Brain pericyte (primary cell): ENCODE measurements at places on chromosomes 5 and 9.

DNA sequence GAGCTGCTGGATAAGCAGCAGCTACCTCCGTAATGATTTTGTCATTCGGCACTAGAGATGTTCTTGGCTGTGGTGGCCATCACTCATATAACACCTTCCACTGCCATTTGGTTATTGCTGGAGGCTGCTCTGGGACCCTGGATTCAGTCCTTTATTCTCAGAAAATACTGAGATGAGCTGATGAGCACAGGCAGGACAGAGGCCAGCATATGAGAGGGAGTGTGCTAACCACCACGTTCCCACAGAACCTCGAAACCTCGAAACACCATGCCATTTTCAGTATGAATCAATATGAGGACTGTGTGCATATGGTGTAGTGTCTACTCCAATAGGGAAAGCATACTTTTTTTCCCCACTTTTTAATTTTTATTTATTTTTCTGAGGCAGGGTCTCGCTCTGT is 56.6 kb downstream of the ADAM19 start:
- DNase-seq, result no peak

- DNase-seq, result no peak
Measured at GRCh38 chr9:92350740-92351133, 25.0 kb downstream of the CENPP start.

GRCh38 chr9:111000202-111000601 is 38.1 kb downstream of the LPAR1 start:
- no peak for DNase-seq

DNA sequence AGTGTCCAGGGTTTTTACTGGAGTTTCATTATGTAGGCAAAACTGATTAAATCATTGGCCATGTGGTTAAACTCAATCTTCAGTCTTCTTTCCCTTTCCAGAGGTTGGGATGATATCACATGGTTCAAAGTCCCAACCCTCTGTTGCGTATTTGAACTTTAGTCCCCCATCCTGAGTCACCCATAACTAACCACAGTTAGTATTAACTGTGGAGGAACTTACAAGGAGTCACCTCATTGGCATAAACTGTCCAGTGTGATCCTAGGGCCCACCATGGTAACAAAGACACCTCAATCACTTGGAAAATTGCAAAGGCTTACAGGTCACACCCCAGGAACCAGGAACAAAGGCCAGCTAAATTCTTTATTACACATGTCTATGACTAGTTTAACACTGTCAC is 188.5 kb downstream of the COX7C start:
- no peak for DNase-seq

DNA sequence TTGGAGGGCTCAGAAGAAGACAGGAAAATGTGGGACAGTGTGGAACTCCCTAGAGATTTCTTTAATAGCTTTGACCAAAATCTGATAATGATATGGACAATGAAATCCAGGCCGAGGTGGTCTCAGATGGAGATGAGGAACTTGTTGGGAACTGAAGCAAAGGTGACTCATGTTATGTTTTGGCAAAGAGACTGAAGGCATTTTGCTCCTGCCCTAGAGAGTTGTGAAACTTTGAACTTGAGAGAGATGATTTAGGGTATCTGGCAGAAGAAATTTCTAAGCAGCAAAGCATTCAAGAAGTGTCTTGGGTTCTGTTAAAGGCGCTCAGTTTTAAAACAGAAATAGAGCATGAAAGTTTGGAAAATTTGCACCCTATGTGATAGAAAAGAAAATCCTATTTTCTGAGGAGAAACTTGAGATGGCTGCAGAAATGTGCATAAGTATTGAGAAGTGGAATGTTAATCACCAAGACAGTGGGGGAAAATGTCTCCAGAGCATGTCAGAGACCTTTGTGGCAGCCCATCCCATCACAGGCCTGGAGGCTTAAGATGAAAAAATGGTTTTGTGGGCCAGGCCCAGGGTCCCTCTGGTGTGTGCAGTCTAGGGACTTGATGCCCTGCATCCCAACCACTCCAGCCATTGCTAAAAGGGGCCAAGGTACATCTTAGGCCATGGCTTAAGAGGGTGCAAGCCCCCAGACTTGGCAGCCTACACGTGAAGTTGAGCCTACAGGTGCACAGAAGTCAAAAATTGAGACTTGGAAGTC is 463.7 kb upstream of the TLE4 start:
- DNase-seq, result no peak

DNA sequence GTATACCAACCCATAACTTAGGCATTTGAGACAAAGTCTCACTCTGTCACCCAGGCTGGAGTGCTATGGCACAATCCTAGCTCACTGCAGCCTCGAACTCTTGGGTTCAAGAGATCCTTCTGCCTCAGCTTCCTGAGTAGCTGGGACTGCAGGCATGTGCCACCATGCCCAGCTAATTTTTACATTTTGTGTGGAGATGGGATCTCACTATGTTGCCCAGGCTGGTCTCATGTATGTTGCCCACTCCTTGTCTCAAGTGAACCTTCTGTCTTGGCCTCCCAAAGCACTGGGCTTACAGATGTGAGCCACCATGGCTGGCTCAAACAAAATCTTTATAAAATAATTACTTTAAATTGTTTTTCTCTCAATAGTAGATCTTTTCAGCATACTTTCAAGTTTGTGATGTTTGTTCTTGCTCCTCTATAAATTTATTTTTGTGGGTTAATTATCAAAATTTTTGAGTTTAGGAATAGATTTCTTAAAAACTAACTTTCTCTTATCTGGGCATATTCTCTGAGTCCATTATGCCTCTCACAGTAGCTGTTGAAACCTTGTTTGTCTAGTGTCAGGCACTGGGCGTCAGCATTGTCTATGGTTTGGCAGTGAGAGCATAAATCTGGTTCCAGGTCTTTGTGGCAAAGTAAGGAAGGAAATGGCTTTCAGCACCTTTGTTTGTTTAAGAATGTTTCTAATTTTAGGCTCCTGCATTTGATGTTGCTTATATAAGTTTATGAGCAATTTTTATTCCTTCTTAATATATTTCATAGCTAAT is 38.7 kb downstream of the NLN start:
- no peak for DNase-seq

- no peak for DNase-seq
Measured at GRCh38 chr5:143501310-143502044, 98.0 kb upstream of the NR3C1 start.

GRCh38 chr5:71475788-71476384 is 20.4 kb downstream of the BDP1 start:
- no peak for DNase-seq

- no peak for DNase-seq
Measured at GRCh38 chr9:73536403-73536802, 384.7 kb downstream of the ANXA1 start.

DNA sequence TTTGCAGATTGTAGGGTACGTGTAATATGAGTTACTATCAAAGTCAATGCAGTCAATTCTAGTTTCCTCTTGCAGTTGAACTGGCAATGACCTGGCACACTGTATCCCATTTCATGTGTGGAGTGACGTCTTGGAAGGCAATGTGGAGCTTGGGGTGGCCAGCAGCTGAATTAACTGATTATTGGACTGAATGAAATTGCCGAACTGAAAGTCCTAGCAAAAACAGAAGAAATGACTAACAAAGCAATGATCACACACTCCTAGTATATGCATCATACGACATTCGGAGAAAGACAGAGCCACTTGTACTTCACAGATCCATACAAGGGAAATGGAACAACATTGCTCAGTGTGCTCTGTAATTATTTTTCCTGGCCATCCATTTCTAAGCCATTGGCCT is 259.1 kb upstream of the DAPK1 start:
- no peak for DNase-seq

DNA sequence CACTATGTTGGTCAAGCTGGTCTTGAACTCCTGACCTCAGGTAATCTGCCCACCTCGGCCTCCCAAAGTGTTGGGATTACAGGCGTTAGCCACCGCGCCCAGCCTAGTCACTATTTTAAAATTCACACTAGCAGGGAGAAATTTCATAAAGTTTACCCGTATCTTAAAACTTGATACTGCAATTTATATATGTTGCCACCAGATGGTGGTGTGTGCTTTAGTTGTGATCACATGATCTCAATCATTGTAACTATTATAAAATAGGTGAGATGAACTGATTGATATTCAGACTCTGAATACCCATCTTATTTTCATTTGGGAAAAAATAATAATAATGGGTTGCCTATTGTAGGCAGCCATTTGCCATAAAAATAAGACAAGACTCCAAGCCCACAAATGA is 1330.4 kb upstream of the WWC1 start:
- DNase-seq, result no peak

DNA sequence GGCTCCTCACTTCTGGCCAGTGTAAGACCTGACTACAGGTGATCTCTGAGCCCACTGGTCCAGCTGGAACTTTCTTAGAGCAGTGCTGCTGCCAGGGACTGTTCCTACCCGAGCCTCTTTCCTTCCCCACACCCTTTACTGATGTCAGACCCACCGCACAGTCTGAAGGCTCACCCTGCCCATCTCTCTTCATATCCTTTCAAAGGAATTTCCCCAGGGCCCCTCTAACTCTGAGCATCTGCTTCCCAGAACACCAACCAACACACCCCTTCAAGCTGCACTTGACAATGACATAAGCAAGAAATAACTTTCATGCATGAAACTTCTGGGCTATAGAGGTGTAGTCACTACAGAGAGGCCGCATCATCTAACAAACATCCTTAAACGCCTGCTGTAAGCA is 119.6 kb downstream of the GABBR2 start:
- DNase-seq, result no peak

DNA sequence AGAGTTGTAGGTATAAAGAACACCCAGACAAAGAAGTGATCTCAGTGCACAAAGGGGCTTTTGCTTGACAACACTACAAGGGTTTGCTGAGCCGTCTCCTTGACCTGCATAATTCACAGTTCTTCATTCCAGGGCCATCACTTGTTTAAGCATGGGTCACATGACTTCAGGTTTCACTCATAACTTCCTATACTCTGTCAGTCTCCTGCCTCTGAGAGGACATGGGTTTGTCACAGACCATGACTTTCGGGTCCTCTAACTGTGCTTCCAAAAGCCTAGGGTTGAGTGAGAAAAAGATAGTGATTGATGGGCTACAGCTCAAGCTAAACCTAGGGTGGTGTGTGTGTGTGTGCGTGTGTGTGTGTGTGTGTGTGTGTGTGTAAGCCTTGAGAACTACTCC is 166.4 kb downstream of the CDH6 start:
- no peak for DNase-seq

GRCh38 chr9:134325813-134326723 is at the start of gene RXRA:
Gene RXRA, plus strand, starts transcription at chr9:134326455. Its CDS starts 177 bp downstream, at chr9:134326632.
- no peak for DNase-seq

- no peak for DNase-seq
Measured at GRCh38 chr5:133299021-133299420, 247.2 kb downstream of the HSPA4 start.

DNA sequence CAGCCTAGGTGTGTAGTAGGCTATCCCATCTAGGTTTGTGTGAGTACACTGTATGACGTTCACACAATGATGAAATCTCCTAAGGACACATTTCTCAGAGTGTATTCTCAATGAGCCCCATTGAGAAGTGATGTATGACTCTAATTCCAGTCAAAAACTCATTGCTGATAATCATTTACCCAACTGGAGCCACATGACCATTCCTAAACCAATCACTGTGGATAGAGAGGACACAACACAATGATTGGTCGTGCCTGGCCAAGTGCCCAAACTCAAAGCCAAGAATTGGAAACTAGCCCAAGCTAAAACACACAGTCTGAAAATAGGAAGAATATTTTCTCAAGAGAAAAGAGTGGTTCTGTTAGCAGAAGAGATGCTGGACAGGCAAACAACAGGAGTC is 191.2 kb downstream of the ZNF462 start:
- no peak for DNase-seq

- DNase-seq, result no peak
Measured at GRCh38 chr9:89657765-89658164, 53.0 kb downstream of the GADD45G start.

DNA sequence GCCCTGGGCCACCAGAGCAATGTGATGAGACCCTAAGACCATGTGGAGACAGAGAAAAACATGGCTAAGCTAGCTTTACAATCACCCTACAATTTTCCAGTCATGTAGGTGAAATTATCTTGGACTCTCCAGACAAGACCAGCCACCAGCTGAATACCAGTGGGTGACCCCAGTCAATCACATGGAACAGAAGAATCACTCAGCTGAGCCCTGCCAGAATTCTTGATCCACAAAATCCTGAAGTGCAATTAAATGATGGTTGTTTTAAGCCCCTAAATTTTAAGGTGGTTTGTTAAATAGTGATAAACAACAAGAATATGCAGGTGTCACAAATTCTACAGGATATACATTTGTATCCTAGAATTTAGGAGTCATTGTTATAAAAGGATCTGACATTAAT is 69.5 kb upstream of the SMIM15 start:
- no peak for DNase-seq

GRCh38 chr5:130974021-130974683 is 190.9 kb downstream of the HINT1 start:
- DNase-seq, result no peak

GRCh38 chr9:84778570-84778969 is 109.0 kb downstream of the NTRK2 start:
- DNase-seq, result no peak

GRCh38 chr5:137714494-137714893 is 21.4 kb downstream of the KLHL3 start:
- DNase-seq, result no peak

- DNase-seq, result no peak
Measured at GRCh38 chr5:72109625-72110024, 2.4 kb downstream of the MAP1B start.

- no peak for DNase-seq
Measured at GRCh38 chr5:155522540-155522939, 509.0 kb downstream of the KIF4B start.

GRCh38 chr9:110327716-110328115 is 9.9 kb downstream of the TXNDC8 start:
- DNase-seq, result no peak

DNA sequence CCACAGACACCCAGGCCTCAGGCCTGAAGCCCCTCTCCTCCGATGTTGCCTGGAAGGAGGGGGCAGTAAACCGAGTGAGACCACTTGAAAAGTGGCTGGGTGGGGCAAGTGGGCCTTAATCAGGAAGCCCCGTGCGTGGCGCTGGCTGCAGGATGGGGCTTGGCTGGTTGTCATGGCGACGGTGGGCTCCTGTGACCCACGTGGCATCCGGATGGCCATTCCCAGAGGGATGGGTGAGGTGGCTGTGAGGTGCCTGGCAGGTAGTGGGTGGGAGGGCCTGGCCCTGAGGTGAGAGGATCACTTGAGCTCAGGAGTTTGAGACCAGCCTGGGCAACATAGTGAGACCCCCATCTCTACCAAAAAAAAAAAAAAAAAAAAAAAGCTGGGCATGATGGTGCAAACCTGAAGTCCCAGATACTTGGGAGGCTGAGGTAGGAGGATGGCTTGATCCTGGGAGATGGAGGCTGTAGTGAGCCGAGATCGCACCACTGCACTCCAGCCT is 5.2 kb downstream of the GPSM1 start:
- no peak for DNase-seq

DNA sequence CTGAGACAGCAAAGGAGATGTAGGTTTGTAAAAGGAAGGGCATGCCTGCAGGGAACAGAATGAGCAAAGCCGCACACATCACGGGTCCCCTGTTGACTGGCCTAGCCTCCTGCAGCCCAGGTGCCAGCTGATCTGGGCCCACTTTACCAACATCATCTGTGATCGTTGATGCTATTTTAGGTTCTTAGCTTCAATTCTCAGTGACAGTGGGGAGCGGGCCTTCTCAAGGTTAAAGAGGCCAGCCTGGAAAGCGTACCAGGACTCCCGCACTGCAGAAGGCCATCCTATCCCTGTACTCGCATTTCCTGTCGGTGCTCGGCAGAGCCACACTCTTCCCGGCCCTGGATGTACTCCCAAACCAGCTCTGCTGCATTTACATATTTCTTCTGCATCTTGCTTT is 213.5 kb upstream of the IRX1 start:
- no peak for DNase-seq

- DNase-seq, result no peak
Measured at GRCh38 chr9:91905991-91906469, 44.0 kb downstream of the ROR2 start.
